ENCODE measurements at places on chromosomes 12 and 14.

GRCh38 chr14:69957986-69958385 lies 78.8 kb downstream of the SMOC1 start:
- no peak for DNase-seq

DNA sequence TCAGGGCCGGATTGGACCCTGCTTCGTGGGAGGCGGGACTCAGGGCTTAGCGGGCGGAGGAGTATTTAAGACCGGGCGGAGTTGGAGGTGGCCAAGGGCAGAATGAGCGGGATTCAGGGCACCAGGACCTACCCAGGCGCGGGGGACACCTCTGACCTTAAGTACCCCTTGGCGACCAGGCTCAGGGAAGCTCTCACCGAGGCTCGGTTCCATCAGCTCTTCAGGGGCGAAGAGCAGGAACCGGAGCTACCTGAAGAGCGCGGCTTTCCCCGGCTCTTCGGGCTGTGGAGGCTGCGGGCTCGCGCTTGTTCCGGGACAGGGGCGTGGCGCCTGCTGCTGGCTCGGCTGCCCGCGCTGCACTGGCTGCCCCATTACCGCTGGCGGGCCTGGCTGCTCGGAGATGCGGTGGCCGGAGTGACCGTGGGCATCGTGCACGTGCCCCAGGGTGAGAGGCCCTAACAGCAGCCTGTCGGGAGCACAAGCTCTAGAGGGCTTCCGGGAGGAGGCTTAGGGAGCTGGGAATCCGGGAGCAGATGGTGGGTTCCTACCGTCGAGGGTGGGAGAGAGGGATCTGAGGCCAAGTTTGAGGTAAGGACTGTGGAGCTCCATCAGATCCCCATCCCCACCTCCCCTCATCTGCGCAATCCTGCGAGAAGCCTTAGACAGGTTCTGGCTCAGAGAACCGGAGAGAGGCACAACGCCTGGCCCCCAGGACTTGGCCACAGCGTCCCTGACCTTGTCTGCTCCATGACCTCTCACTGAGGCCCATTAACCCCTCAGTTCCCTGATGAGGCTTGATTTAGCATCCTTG lies 8.4 kb downstream of the ARHGEF25 start:
- DNase-seq, result no peak

GRCh38 chr12:30439201-30439600 lies 256.5 kb downstream of the IPO8 start:
- no peak for DNase-seq

DNA sequence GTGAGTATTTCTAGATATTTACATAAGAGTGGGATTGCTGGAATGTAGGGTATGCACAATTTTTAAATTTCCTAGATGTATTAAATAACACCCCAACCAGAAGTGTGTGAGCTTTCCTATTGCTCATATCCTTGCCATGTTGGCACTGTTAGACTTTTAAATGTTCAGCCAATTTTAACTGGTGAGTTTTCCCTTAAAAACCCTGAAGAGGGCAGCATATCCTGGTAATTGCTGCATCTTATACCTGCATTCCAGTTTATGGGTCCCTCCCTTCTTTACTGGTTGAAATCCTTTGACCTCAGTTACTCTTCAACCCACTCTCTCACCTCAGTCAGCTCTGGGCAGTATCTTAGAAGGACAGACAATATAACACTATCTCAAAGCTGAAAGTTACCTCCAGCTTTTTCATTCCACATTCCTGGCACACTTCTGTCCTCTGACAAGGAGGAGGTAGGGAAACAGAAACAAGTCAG lies 270.6 kb downstream of the PAWR start:
- peak; percentile 95 for DNase-seq

GRCh38 chr14:99809859-99810558 lies 16.8 kb downstream of the EML1 start:
- no peak for DNase-seq

GRCh38 chr12:31783996-31784645 lies 55.3 kb upstream of the AMN1 start:
- peak; percentile 3 for DNase-seq

GRCh38 chr12:52323001-52323400 lies 1.8 kb upstream of the KRT83 start:
- no peak for DNase-seq

DNA sequence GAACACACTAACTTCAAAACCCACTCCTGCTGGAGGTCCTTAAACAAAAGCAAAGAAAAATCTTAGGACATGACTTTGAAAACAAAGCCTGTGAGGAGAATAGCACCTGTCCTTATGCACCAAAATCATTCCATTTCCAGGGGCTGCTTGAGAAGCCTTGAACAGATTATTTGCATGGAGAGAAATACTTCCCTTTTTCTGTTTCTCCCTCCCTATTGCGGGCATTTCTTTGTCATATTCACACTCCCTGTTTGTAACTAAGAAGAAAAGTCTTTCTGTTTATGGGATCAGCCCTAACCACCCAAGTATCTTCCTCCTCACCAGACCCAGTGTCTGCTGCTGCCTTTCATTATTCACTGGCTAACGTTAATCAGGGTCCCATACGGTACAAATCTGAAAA lies 218.8 kb downstream of the DPF3 start:
- no peak for DNase-seq

GRCh38 chr14:69850086-69850735 lies 29.0 kb upstream of the SMOC1 start:
- no peak for DNase-seq

- DNase-seq, result peak; percentile 81
Observed at GRCh38 chr14:60106339-60106738, 14.6 kb downstream of the PCNX4 start.

DNA sequence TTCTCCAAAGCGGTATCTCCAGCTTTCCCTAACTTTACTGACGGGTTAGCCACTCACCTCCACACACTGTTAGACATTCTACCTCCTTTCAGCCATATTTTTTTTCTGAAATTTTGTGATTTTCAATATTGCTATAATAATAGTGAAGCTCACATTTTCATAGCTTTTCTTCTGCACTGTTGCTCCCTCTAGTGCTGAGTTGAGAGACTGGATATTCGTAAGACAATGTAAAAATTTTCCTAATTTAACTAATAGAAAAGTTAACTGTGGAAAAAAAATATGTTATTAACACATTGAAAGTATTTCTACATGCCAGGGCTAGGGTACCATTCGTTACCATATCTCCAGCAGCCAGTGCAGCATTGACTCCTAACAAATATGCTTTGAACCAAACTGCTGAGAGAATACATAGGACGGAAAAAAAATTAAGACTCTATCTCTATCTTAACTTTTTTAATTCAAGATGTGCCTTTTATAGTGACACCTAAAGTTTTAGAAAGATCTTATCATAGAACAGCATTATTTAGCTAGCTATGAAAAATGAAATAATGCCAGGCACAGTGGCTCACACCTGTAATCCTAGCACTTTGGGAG lies 48.7 kb upstream of the ABCC9 start:
- peak; percentile 78 for DNase-seq

DNA sequence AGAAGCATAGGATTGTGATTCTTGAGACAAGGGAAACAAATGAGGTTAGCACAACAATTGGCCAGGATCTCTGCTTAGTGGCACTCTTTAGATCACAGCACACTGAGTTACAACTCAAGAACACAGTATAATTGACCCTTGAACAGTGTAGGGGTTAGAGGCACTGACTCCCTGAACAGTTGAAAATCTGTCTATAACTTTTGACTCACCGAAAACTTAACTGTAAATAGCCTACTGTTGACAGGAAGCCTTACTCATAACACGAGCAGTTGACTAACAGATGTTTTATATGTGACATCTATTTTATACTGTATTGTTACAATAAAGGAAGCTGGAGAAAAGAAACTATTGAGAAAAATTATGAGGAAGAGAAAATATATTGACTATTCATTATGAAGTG lies 296.1 kb downstream of the RERGL start:
- DNase-seq, result no peak

GRCh38 chr12:116529686-116530085 lies 29.5 kb upstream of the MAP1LC3B2 start:
- no peak for DNase-seq

DNA sequence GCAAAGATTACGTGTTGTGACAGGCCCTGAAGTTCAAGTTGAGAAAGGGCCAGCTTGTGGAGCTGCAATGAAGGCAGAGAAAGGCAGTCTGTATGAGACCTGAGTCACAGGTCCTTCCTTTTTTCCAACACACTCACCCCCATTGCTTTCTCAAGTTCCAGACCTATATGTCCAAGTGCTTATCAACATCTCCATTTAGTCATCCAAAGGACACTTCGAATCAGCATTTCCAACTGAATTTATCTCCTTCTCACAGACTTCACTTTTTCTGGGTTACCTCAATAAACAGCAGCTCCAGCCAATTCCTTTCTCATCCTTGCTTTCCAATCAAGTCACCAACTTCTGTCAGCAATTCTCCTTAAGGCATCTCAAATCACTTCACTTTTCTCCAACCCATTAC lies 56.4 kb upstream of the KIF21A start:
- peak; percentile 40 for DNase-seq

DNA sequence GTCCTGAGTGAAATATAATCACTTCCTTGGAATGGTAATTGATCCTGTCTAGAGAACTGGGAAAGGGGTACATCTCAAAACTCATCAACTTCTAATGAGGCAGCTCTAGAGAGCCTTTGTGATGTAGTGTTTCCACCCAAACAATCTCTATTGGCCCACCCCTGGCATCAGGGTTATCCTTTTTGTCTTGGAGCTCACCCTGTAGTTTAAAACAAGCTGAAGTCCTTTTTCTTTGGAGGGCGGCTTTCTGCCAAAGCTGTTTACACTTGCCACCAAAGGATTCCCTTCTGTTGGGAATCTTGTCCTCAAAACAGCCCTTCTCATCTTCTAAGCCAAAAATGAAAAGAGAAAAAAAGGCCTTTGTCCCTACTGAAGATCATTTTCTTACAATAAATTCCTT lies 60.6 kb upstream of the GTF2A1 start:
- DNase-seq, result no peak

Measured in cardiac fibroblast (primary cell).